Activated CD8-positive, alpha-beta memory T cell treated with anti-CD3 and anti-CD28 coated beads for 48 hours (primary cell): ENCODE measurements at places on chromosomes 13 and 19.

DNA sequence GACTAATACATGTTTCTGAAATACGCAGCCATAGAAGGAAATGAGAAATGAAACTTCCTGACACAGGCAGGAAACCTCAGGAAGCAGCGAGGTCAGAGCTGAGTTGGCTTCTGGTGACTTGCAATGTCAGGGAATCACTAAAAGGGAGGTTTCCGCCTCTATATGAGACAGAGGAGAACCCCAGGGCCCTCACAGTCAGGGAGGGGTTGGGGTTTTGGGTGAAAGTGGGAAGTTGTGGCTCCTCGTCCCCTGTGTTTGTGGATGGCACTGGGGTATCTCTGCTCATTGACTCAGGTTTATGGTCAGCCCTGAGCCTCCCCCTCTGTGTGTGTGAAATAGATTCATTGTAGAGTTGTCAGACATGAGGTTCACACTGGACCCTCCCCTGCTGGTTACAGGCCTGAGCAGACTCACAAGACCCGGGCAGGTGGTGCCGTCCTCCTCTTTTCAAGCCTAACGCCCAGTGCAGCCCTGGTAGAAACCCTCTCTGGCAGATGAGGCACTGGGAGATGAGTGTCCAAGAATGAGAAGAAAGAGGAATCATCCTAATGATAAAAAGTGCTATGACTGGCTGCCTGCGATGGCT lies 5.5 kb upstream of the LILRA6 start:
- DNase-seq, result no peak

DNA sequence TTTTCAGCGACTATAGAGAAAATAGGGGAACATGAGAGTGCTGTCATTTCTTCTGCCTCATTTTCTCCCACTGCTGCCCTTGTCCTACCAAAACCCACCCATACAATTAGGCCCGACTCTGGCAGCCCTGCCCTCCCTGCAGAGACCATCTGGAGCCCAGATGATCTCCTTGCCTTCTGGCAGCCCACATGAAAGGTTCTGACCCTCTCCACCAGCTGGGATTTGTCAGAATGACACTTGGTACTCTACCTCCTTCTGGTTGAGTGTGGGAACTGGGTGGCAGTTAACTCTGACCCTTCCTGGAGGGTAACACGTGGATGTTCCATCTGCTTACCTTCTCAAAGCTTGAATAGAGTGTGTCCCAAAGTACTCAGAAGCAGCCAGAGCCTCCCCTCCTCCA lies 21.0 kb upstream of the SIAH3 start:
- no peak for DNase-seq

DNA sequence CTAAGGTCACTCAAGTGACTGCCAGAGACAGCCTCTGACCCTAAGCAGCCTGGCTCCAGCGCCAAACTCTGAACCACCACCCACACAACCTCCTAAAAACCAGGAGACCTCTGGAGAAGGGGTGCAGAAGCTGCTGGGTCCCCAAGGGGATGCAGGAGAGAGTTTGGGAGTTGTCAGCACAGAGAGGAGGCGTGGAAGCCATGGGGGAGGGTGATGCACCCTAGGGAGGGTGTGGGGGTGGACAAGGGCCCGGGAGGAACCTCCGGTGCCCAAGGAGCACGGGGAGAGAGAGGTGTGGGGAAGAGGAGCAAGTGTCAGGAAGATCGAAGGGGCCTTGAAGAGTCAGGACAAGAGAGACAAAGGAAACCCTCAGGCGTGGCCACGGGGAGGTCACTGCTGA lies 2.1 kb upstream of the HIPK4 start:
- no peak for DNase-seq

- no peak for DNase-seq
Observed at GRCh38 chr13:74557870-74558269, 423.7 kb upstream of the KLF12 start.

DNA sequence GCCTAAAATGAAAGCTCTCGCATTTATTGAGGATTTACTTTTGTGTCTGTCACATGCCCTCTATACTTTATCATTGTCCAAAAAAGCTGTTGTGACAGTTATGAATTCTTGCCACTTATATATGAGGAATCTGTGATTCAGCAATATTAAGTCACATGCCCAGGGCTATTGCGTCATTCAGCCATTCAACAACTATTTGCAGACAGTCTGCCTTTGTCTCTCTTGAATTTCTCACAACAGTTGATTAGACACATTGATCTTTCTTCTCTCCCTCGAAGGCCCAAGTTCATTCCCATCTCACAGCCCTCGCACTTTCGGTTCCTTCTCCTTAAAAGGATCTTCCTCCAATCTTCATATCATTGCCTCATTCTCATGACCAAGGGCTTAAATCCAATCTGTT lies 342.6 kb downstream of the MZT1 start:
- no peak for DNase-seq

- no peak for DNase-seq
Observed at GRCh38 chr13:23643338-23644125, 73.3 kb downstream of the TNFRSF19 start.

- no peak for DNase-seq
Observed at GRCh38 chr19:41239363-41239762, 20.3 kb downstream of the AXL start.

GRCh38 chr19:44955505-44956439 lies 592 bp downstream of the CLPTM1 start:
- DNase-seq, result no peak

DNA sequence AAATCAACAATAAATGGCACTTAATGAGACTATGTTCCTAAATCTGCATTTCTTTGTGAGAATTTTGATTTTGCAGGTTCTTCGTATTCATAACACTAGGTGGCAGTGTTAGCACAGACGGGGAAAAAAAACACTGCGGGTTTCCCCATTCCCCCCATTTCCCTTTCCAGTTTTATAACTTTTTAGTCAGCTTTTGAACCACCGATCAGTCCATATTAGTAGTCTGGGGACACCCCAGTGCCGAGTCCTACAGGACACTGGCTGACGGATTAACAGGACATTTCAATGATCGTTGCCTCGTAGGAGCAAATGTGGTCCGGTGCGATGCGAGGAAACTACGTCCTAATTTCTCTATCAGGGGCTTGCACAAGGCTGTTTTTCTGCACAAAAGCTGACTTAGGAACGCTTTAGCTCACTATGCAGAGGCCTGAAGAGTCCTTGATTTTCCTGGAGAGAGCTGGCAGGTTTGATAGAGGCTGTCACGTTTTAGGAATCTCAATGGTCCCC lies 234.3 kb downstream of the LMO7 start:
- DNase-seq, result no peak

- DNase-seq, result no peak
Observed at GRCh38 chr19:8302734-8303133, 5.4 kb downstream of the CD320 start.

DNA sequence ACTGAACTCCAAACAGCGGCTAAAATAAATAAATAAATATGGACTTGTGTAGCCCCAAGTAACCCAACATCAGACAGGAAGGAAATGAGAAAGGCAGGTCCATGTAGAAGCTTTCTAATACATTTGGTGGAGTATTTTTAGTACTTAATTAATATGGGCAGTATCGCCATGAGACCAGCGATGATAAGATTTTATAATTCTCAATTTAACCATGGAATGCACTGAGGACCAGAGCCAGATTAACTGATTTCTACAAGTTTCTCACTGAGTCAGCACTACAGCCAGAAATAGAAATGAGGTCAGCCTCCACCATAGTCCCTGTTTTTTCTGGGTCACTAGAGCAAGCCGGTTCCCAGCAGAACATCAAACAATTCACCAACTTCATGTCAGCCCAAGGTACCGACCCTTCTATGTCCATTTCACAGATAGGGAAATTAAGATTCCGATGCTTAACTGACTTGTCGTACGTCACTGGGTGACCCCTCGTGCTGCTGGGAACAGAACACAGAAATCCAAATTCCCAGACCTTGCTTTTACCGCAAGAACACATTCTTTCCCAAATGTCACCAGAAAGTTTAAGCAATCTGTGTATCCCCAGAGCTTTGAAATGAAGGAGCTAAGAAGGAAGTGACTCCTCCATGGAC lies 90.4 kb downstream of the COL4A1 start:
- DNase-seq, result no peak

DNA sequence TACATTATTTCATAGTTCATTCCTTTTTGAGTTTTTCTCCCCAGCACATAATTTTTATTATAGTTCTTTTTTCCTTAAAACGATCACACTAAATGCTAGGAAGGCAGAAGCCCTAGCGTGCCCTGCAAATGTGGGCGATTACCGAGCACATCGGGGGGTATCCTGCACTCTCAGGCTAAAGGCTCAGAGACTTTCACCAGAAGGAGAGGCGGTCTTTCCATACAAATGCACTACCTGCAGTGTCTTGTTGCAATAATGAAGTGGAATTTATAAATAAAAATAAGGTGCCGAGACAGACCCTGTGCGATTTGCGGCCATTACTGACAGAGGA lies 29.3 kb upstream of the SPACA7 start:
- DNase-seq, result no peak

- DNase-seq, result no peak
Observed at GRCh38 chr19:7904074-7905020, 670 bp downstream of the MAP2K7 start.

DNA sequence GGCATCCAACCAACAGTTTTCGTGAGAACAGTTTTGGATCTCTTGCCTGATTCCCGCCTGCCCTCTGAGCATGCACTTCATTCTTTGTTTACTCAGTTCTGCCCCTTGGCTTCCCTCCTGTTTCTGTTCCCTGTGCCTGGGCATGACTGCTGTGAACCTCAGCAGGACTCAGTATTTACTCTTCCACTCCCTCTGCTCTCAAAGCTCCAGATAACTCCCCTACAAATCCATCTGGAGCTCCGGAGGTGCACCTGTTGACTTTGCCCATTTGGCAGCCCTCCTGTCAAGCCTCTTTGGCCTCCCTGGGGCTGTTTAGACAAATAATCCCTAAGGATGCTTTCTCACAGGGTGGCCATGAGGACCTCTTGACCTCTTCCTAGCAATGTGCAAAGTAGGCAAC lies 34.2 kb upstream of the ARGLU1 start:
- no peak for DNase-seq

DNA sequence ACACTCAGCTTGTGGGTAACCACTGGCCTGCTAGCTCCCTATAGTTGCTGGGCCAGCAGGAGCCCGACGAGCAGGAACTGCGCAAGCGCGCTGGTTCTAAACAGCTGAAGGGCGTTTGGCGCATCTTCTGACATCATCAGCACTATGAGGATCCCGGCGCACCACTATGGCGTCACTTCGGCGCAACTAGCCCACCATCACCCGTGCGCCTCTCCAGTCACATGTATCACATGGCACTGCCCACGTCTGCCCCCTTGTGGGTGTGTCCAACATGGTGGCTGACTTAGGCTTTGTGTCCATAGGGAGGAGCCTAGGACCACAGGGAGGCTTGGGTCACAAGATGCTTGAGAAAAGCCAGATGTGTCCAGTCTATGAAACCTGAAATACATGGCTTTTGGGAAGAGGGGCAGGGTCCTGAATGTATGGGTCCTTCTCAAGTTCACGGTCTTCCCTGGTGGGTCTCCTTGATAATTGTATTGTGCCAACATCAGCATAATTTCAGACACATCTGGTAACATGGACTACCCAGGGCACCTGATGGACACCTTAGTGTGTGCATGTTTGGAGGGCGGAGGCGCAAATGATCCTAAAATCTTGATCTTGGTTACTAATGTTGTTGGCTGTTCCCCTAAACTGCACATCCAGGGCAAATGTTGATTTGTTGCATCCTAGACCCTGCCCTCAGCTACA lies 18.0 kb downstream of the KLK4 start:
- no peak for DNase-seq

GRCh38 chr19:7224209-7224686 lies 70.0 kb downstream of the INSR start:
- no peak for DNase-seq

DNA sequence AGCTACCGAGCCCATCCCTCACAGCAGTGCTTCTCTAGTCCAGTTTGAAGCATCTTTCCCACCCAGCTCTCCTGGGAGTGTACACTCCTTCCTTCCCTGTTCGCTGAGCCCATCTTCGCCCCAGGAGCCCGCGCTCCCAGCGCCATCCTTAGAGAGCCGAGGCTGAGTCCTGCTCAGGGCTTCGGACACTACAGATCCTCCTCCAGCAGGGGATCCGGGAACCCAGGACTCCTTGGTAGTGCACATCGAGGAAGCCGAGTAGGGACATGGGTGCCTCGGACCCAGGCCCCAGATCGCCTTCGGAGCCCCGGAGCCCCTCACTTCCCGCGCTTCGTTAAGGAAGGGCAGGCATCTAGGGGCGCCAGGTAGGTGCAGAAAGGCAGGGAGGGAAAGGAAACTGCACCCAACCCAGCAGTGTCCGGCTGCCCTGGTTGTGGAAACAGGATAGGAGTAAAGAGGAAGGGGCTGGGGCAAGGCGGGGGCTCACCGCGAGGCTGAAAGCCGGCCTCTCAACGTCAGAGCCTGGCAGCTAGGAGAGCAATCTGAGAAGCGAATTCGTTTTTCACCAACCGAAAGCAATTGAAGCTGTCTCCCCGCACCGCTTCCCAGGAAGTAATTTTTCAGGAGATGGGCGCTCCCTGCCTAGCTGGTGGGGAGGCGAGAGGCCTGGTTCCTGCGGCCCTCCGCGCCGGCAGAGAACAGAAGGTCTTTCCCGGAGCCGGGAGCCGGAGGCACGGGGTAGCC lies 1.0 kb downstream of the PDX1 start:
- DNase-seq, result no peak

GRCh38 chr13:31923134-31923763 lies 108.3 kb upstream of the FRY start:
- no peak for DNase-seq

- DNase-seq, result no peak
Observed at GRCh38 chr13:79866436-79866835, 385.5 kb downstream of the NDFIP2 start.

GRCh38 chr19:8504919-8505318 lies 2.5 kb upstream of the PRAM1 start:
- DNase-seq, result no peak

GRCh38 chr19:45752639-45753038 lies 16.4 kb downstream of the SIX5 start:
- DNase-seq, result no peak

GRCh38 chr13:90824032-90824431 lies 523.5 kb upstream of the MIR17HG start:
- no peak for DNase-seq
